ENCODE measurements at places on chromosomes 7 and 10.

GRCh38 chr7:149877890-149878522 is 4.2 kb downstream of the ATP6V0E2 start:
- DNase-seq, result no peak

DNA sequence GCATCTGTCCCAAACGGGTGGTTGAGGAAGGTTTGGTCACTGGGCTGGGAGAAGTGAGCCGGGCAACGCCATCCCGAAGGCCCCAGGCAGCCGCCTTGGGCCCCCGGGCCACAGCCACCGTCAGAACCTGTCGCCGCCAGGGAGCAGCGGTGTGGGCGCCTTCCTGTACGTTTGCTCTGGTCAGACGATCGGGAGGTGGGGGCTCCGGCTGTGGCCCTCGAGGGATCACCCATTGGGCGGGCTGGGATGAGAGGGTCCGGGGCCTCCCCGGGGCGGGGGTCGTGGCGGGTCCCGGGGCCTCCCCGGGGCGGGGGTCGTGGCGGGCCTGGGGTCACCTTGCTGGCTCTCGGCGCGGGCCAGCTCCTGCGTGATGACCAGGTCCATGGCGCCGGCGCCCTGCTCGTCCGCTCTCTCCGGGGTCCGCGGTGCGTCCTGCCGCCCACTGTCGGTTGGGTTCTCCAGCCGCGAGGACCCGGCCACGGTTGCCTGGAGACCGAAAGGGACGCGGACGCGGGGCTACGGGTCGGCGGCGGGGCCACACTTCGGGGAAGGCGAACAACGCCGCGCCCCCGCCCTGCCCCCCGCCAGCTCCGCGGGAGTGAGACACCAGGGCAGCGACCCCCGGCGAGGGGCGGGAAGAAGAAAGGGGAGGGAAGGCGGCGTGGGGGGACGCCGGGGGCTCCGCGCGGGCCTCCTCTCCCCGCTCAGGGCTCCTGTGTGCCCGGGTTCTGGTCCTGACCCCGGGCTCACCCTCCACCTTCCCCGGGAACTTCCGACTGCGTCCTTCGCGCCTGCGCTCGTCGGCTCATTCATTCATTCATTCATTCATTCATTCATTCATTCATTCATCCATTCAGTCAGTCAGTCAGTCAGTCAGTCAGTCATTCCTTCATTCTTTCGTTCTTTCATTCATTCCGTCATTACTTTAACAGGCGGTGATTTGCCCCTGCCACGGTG is at the start of gene CFAP46:
TSS of gene CFAP46 (minus strand) at position 470 of the 957 bp plus-strand sequence. CDS start at position 384, 86 bp downstream.
- DNase-seq, result no peak

- DNase-seq, result no peak
These were observed 21.8 kb upstream of the EIF5AL1 start for GRCh38 chr10:79490400-79491142.

- DNase-seq, result no peak
These were observed 91.3 kb upstream of the STEAP1B start for GRCh38 chr7:22591271-22591670.

GRCh38 chr7:26375726-26376174 is 84.1 kb downstream of the SNX10 start:
- DNase-seq, result no peak

DNA sequence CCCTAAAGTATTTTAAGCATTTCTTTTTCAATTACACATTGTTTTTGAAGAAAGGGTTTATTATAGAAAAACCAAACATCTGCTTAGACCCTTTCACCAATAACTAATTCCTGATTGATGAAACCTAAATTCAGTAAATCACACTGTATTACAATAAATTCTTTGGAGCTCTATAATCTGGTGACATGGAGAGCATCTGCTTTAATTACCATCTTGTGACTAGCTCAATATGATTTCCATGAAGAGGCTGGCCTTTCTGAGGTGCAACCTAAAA is 9.7 kb downstream of the HYCC1 start:
- no peak for DNase-seq

- no peak for DNase-seq
These were observed 927.2 kb upstream of the AUTS2 start for GRCh38 chr7:68671046-68671445.

DNA sequence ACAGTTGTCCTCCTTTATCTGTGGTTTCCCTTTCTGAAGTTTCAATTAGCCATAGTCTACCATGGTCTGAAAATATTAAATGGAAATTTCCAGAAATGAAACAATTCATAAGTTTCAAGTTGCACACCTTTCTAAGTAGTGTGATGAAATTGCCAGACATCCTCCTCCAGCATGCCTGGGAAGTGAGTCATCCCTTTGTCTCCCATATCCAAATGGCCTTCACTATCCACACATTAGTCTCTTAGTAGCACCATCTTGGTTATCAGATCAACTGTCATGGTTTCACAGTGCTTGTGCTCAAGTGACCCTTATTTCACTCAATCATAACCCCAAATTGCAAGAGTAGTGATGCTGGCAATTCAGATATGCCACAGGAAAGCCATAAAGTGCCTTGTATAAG is 83.4 kb upstream of the PPP1R9A start:
- DNase-seq, result no peak

Data from activated CD8-positive, alpha-beta memory T cell treated with anti-CD3 and anti-CD28 coated beads for 1 hour (primary cell).